ENCODE measurements at places on chromosomes 7 and 10. TPM values are rescaled to one million over a fixed set of nuclear protein-coding genes. Genes with fewer than 3 reads are reported as not detected.

TMEM139 gene
- total RNA-seq: 5.2 TPM

GARIN1A gene
- 3.6 TPM for total RNA-seq

NKX1-2 gene
- 0.86 TPM for total RNA-seq

GRID1 gene
- total RNA-seq: not detected

TRIM73 gene
- 6.4 TPM for total RNA-seq

PGAM2 gene
- total RNA-seq: 0.35 TPM

UCMA gene
- total RNA-seq: not detected

AMZ1 gene
- 0.75 TPM for total RNA-seq

ABCA13 gene
- total RNA-seq: 1.8 TPM

ERVW-1 gene
- not detected for total RNA-seq

CCDC3 gene
- not detected for total RNA-seq

PTPN20 gene
- total RNA-seq: 3.9 TPM

TRPV5 gene
- total RNA-seq: not detected

CTTNBP2 gene
- 1.0 TPM for total RNA-seq

GRID2IP gene
- total RNA-seq: not detected

CLDN3 gene
- 51.6 TPM for total RNA-seq

GATA3 gene
- 2.6 TPM for total RNA-seq

FBXL13 gene
- total RNA-seq: not detected

NME8 gene
- not detected for total RNA-seq

C10orf53 gene
- total RNA-seq: not detected

CCL26 gene
- 7.1 TPM for total RNA-seq

PON3 gene
- total RNA-seq: not detected

GIMAP1 gene
- not detected for total RNA-seq

SLC16A12 gene
- not detected for total RNA-seq

NEUROG3 gene
- total RNA-seq: not detected

LRIT1 gene
- total RNA-seq: not detected

HABP2 gene
- total RNA-seq: not detected

CLCN1 gene
- total RNA-seq: 0.55 TPM

OR6B1 gene
- total RNA-seq: not detected

GDF2 gene
- not detected for total RNA-seq

TMED4 gene
- 80.0 TPM for total RNA-seq

FRMD4A gene
- 7.1 TPM for total RNA-seq

PDZD7 gene
- 2.8 TPM for total RNA-seq

NODAL gene
- not detected for total RNA-seq

CCDC172 gene
- total RNA-seq: not detected

FBXW4 gene
- total RNA-seq: 18.8 TPM

BAIAP2L1 gene
- total RNA-seq: 30.5 TPM

AEBP1 gene
- total RNA-seq: not detected

PHKG1 gene
- 0.75 TPM for total RNA-seq

SLC13A1 gene
- not detected for total RNA-seq

NT5C3A gene
- total RNA-seq: 34.3 TPM

C1QL3 gene
- total RNA-seq: not detected

Data from PC-3 (cell line).